ENCODE measurements at places on chromosomes 7 and 10.

GRCh38 chr7:46080595-46081159 lies 159.6 kb upstream of the IGFBP3 start:
- DNase-seq, result no peak

DNA sequence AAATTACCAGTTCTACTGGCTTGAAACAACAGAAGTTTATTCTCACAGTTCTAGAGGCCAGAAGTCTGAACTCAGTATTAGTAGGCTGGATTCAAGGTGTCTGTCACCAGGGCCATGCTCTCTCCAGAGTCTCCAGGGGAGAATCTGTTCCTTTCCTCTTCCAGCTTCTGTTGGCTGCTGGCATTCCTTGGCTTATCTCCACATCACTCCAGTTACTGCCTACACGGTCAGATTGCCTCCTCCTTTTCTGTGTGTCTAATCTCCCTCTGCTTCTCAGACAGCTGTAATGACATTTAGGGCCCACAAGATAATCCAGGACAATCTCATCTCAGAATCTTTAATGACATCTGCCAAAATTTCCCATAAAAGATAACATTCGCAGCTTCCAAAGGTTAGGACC lies 36.6 kb downstream of the MAPK8 start:
- DNase-seq, result no peak

- no peak for DNase-seq
Measured at GRCh38 chr10:84966708-84967441, 638.5 kb downstream of the CCSER2 start.

GRCh38 chr7:28381466-28381865 lies 30.9 kb upstream of the CREB5 start:
- DNase-seq, result no peak

- DNase-seq, result no peak
Measured at GRCh38 chr7:43054052-43054722, 58.3 kb upstream of the HECW1 start.

- DNase-seq, result no peak
Measured at GRCh38 chr10:113153493-113154102, 203.6 kb downstream of the TCF7L2 start.

GRCh38 chr7:30585675-30586074 lies 9.0 kb upstream of the GARS1 start:
- DNase-seq, result no peak

GRCh38 chr7:129501760-129502707 lies at the start of gene SMKR1:
TSS of gene SMKR1 (plus strand) at chr7:129502531. CDS start at chr7:129502825, 294 bp downstream.
- DNase-seq, result peak; percentile 76

DNA sequence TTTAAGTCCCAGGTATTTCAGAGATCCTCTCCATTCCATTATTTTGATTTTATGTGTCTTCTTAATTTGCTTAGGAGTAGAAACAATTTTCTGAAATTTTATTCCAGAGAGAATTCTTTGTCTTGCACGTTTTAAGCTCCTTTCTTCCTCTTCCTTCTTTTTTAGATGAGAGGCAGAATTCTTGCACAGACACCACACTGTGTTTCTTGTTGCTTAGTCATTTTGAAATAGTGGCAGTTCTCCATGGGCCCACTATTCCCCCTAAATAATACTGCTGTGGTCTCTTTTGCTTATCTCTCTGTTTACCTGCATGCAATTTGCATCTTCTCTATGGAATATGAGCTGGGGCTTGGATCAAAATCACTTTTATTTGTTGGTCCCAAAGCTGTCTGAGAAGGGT lies 54.3 kb upstream of the WAC start:
- no peak for DNase-seq

DNA sequence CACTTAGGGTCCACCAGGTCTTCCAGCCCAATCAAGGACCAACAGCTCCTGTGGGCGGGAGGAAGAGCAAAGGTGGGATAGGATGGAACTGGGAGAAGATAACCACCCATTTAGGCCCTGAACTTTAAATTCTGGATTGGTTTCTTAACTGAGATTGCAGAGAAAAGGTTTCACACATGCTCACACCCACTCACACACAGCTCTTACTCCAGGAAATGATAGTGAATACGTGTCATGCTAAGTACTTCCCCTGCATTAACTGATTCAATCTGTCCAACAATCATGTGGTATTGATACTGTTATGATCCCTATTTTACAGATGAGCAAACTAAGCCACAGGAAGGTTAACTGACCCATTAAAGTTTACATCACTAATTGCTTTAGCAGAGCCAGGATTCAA lies 4.6 kb upstream of the CYP3A4 start:
- DNase-seq, result no peak

DNA sequence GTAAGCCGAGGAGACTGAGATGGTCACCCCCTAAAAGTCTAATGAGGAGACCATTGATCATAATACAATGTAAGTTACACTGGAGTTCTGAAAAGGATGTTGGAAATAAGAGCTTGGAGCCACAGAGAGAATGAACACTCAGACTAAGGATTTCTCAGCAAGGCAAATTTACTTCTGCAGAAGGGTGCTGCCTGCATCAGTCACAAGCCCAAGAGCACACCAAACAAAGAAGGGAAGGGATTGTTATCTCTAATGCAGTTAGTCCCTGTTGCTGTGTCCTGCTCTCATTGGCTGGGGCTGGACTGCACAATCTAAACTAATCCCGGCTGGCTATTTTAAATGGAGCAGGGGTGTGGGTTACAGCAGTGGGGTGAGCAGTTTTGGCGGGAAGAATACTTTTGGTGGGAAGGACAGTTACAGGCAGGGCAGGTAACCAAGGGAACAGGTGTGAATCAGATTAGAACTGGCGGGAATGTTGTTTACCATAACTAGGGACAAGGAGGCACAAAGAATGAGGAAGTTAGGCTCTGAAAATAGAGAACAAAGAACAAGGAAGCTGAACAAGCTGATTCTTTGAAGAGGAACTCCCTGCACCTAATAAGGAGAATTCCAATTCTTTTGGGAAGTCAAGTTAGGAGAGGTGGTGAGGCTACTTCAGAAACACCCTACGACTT lies 30.3 kb upstream of the TRIM24 start:
- no peak for DNase-seq

GRCh38 chr7:105006367-105007136 lies 7.5 kb upstream of the KMT2E start:
- no peak for DNase-seq

DNA sequence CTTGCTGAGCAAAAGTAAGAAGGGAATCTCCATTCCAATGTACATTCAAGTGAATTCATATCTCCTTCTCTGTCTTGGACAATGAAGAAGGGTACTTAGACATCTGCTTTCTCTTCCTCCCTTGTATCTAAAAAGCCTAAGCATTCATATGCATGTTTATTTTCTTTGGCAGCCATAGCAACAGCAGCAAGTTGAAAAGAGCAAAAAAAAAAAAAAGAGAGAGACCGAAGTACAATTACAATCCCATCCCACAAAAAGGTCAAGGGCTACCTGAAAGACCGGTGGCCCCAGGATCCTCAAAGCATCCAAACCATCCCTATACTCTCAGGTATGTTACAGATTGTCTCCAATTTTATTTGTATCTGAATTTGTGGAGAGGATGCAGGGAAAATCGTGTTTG lies 4.1 kb downstream of the OR2F1 start:
- DNase-seq, result no peak

GRCh38 chr7:147400925-147401324 lies 1189.6 kb upstream of the C7orf33 start:
- no peak for DNase-seq

GRCh38 chr10:59181668-59182067 lies 5.2 kb downstream of the PHYHIPL start:
- DNase-seq, result peak; percentile 56

- no peak for DNase-seq
Measured at GRCh38 chr7:6254866-6255265, 17.6 kb downstream of the CYTH3 start.

- no peak for DNase-seq
Measured at GRCh38 chr7:14687241-14687640, 215.3 kb downstream of the DGKB start.

- no peak for DNase-seq
Measured at GRCh38 chr7:123557016-123557397, 611 bp downstream of the NDUFA5 start.

GRCh38 chr7:117088623-117089194 lies 135.4 kb downstream of the ST7 start:
- no peak for DNase-seq

GRCh38 chr7:121360564-121360963 lies 31.8 kb downstream of the WNT16 start:
- DNase-seq, result no peak

- DNase-seq, result no peak
Measured at GRCh38 chr7:101664436-101664835, 35.3 kb upstream of the MYL10 start.

DNA sequence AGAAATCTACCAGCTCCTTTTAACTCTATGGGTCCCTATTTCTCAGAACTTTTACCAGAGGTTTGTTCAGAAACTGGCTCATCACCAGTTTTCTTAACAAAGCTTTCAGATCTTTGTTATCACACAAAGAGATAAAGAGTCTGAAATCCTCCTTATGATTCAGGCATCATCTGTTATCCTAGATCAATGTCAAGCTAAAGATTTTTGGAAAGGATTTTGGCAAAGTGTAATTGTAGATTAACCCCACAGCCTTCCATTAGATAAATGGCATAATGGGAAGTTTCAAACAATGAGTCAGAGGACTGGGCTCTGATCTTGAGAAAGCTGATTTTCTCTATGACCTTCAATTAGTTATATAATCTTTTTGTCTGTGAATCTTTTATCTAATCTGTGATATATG lies 192.2 kb downstream of the NXPH1 start:
- no peak for DNase-seq

GRCh38 chr10:68831961-68832455 lies 4.7 kb downstream of the STOX1 start:
- DNase-seq, result no peak

GRCh38 chr7:132815130-132815529 lies 238.9 kb upstream of the PLXNA4 start:
- DNase-seq, result peak; percentile 6

- DNase-seq, result no peak
Measured at GRCh38 chr7:10116511-10116910, 857.2 kb upstream of the PHF14 start.

DNA sequence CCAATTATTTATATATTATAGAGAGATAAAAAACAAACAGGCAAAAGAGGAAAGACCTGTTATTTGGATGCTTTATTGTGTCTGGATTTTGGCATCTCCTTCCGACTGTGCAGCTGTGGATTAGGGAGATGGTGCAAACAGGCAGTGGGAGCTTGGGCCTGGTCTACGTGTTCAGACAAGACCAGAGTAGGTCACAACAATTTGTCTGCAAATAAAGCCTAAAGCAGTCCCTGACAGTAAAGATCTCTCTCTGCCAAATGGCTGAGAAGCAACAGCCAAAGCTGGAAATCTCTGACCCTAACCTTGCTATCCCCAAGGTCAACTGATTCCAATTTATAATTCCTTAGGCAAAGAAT lies 82.0 kb downstream of the ABLIM1 start:
- no peak for DNase-seq

GRCh38 chr10:47146572-47146971 lies 153.4 kb upstream of the GDF10 start:
- no peak for DNase-seq

- no peak for DNase-seq
Measured at GRCh38 chr7:4172883-4173282, 509.2 kb upstream of the FOXK1 start.

- no peak for DNase-seq
Measured at GRCh38 chr10:43863859-43864591, 215.3 kb upstream of the ZNF32 start.

- DNase-seq, result no peak
Measured at GRCh38 chr10:79944428-79945395, 4.2 kb downstream of the SFTPD start.

DNA sequence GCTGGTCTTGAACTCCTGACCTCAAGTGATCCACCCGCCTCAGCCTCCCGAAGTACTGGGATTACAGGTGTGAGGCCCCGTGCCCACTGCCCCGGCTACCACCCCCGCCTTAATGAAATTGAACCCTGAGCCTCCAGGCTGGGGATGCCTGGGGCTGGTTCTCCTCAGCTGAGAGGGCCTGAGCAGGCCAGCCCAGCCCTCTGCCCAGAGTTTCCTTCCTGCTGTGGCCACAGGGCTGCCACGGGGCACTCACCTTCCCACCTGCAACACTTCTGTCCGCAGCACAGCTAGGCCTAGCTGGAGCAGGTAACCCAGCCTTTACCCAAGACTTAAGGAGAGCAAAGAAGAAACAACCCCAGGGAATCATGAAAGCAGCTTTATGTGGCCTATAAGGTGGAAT lies 78.1 kb upstream of the ANLN start:
- no peak for DNase-seq

DNA sequence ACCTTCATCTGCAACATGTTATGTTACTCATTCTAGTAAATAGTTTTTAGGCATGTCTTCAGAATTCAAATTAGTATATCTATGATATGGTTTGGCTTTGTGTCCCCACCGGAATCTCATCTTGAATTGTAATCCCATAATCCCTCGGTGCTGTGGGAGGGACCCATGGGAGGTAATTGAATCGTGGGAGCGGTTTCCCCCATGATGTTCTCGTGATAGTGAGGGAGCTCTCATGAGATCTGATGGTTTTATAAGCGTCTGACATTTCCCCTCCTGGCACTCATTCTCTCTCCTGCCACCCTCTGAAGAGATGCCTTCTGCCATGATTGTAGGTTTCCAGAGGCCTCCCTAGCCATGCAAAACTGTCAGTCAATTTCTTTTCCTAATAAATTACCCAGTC lies 20.4 kb upstream of the GPR37 start:
- DNase-seq, result no peak

All from NCI-H446 (cell line).